ENCODE measurements at places on chromosomes 5 and 9.

DNA sequence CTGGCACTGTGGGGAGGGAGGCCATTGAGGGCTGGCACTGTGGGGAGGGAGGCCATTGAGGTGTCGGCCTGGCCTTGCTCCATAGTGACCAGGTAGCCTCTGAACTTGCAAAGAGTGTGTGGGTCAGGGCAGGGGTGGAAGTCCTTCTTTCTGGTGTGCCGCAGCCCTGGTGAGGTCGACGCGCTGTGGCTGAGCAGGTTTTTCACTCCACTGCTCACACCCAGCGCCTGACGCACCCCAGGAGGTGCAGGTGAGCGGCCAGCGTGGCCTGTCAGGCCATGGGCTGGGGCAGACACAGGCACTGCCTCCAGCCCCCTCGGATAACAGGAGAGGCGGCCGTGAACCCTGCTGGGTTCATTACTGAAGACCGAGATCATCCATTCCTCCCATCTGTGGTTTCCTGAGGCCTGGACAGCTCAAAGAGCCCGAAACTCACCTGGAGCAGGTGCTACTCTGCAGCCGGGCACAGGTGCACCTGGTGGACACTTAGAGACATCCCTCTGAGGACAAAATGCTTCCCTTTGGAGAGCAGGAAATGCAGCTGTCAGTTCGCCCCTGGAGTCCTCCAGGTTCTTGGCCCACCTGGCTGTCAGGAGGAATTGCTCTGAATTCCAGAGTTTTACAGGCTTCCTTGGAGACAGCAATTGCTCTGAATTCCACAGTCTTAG is 32.4 kb downstream of the LHX3 start:
- no peak for DNase-seq

GRCh38 chr5:151052836-151053235 is 28.0 kb downstream of the TNIP1 start:
- DNase-seq: no peak

DNA sequence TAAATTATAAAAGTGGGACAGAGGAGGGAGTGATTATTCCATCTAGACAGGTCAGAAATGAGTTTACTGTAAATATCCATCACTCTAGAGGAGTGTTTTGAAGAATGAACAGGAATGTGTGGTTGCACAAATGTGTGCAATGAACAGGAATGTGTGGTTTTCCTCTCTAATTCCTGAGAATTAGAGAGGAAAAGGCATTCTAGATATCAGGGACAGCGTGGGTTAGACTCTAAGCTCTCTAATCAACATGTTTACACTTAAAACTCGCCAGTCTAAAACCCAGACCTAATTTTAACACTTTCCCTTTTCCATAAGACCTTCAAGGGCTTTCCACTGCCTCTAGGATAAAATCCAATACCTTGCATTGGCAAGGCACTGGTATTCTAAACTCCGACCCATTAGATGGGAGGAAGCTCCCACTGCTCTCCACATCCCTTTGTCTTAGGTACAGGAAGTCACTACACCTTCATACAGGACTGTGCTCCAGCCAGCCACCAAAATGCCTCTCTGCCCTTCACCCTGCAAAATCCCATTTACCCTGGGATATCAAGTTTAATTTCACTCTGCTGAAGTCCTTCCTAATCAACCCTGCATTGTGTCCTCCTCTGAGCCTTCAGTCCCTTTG is 67.9 kb downstream of the NFIB start:
- no peak for DNase-seq

DNA sequence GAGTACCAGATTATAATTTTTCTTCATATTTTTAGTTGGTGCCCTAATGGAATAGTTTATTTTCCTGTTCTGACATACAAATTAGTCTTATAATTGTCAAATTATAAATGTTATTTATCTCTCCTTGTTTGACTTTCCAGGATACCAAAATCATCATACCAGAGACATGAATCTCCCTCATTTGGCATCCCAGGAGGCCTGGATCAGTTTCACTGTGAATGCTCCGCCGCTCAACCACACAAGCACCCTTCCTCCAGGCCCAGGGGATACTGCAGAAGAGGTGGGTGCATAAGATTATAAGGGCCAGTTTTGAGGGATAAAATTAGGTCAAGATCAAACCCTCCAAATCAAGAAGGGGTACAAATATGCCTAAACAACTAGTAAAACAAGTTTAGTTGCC is 1229.3 kb downstream of the CDH12 start:
- DNase-seq: no peak

GRCh38 chr9:8831568-8831967 is 1032.0 kb upstream of the DMAC1 start:
- no peak for DNase-seq

DNA sequence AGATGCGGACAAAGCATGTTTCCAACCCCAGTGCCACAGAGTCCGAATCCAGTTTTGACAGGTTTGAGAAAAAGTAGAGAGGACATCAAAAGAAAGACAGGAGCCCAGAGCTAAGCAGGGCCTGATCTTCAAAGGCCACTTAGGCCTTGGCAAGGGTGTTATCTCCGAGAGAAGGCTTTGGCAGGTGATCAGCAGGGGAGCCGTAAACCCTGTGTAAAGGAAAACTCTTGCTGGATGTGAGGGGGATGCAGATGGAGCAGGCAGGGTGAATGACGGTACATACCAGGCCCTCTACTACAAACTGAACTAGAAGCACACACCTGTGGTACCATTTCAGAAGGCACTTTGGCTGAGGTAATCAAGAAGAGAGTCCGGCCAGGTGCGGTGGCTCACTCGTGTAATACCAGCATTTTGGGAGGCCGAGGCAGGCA is 1.4 kb upstream of the HNRNPH1 start:
- DNase-seq: no peak

DNA sequence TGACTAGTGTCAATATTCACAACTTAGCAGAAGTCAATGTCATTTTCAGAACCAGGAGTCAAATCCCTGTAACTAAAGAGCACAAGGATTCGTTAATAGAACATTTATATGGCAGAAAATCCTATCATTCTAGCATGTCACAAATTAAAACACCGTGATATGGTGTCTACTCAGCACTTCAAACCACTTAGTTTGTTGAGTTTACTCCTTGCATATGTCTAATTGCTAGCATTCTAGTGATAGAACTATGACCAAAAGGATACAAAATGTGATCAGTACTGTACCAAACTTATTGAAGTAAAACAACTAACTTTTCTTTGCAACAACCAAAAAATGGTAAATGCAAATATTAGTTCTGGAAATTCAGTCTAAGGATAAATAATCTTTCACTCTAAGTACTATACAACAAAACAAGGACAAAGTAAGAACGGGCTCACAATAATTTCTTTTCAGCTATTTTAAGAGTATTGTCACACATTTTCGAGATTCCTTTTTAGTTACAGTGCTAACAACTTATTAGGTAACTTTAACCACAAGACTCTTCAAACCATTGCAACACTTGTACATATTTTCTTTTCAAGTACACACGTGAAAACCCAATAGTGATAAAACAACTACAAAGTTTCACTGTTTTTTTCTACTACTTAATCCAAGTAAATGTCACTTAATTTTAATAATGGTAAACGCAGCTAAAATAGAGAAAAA is 845.2 kb upstream of the CDH10 start:
- no peak for DNase-seq

GRCh38 chr5:54229041-54229780 is 81.2 kb downstream of the ARL15 start:
- no peak for DNase-seq

GRCh38 chr5:175556794-175557193 is 78.4 kb downstream of the SFXN1 start:
- DNase-seq: no peak

GRCh38 chr5:156762771-156763170 is 87.3 kb upstream of the PPP1R2B start:
- no peak for DNase-seq

Data from inflammatory macrophage treated with lipopolysaccharide for 1 hour (primary cell).